HuH-7 (cell line): ENCODE measurements at places on chromosomes 1 and 21.

GRCh38 chr21:15326032-15326867 is 261.4 kb upstream of the NRIP1 start:
- DNase-seq: no peak

DNA sequence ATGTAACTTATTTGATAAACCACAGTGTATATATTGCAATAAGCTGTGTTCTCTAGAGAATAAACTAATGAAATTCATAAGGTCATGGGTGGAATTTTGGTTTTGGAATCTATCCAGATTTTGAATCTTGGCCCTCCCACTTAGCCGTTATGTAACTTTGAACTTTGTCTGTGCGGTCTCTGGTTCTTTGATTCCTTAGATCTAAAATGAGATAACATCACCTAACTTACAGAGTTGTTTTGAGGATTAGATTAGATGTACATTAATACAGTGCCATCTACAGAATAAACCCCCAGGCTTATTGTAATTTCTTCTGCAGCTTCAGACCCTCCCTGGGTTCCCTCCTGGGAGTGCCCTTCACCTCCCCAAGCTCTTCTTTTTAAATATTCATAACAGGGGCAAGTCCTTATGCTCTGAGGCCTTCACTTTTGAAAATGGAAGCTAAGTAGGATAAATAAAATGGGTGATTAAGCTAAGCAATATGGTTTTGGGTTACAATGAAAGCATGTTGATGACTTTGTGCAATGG is 124.3 kb downstream of the ATG4C start:
- no peak for DNase-seq

- DNase-seq: peak; percentile 12
These were observed 145.5 kb downstream of the TIAM1 start for GRCh38 chr21:31198575-31198974.

DNA sequence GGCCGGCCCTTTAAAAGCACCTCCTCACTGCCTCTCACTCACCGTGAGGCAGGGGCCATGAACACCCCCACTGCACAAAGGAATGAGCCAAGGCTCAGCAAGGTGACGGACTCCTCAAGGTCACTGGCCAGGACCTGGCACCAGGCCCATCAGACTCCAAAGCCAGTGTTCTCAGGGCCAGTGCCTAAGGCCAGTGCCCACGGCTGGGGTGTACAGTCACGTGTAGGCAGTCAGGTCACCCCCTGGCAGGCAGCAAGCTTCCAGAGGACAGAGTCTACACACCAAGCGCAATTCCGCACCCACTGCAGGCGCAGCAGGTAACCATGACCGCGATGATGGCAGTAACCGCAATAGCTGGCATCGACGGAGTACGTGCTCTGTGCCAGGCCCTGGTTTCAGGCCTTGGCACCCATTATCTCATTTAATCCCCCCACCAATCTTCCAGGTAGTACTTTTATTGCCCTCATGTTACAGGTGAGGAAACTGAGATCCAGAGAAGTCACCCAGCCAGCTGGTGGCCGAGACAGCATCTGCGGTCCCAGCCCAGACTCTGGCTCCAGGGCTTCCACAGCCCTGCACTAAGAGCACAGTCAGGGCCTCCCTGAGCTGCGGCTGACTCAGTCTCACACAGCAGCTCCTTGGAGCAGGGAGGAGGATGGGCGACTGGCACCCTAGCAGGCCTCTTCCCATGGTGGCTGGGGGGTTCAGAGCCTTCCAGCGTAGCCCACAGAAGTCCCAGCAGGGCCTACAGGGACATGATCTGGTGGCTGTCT is 27.0 kb downstream of the RAP1GAP start:
- DNase-seq: no peak

DNA sequence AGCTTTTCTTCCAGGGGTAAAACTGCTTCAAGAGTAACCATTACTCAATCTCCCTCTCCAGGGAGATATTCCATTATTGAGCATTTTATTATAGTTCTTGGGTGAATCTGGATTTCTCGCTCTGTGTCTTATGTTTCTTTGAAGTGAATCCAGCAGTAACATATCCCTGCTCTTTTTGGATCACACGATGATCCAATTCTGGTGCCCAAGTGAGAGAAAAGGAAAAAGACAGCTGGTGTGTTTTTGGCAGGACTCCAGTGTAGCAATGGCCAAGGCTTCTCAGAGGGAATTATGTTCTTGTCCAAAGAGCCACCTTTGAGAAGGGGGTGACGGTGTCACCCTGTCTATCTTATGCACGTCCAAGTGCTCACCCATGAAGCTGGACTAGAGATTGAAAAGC is 140.3 kb upstream of the ERRFI1 start:
- no peak for DNase-seq

GRCh38 chr21:44939532-44940115 is at the start of gene SLX9:
TSS of gene SLX9 (plus strand) at chr21:44940029. CDS start at chr21:44940058, 29 bp downstream.
- DNase-seq: peak; percentile 89
